ENCODE measurements at places on chromosomes 2 and 18.

DNA sequence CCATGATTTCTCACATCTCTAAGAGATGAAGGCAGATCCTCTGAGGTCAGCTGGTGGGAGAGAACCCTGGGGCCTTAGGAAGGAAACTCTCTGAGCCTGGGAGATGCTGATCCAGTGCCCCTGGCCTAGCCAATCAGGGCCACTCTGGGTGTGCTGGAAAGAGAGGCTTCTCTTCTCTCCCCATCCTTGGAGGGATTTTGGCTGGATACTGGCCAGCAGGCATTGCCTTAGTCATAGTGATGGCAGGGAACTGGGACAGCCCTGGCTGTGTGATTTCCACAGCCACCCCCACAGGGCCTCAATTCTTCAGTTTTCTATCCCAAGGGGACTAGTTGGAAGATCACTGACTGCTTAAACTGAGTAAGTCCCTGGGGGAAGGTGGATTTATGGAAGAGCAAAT lies 26.6 kb upstream of the PLB1 start:
- no peak for DNase-seq

- no peak for DNase-seq
These were observed 93.5 kb downstream of the SLC4A3 start for GRCh38 chr2:219720956-219721355.

DNA sequence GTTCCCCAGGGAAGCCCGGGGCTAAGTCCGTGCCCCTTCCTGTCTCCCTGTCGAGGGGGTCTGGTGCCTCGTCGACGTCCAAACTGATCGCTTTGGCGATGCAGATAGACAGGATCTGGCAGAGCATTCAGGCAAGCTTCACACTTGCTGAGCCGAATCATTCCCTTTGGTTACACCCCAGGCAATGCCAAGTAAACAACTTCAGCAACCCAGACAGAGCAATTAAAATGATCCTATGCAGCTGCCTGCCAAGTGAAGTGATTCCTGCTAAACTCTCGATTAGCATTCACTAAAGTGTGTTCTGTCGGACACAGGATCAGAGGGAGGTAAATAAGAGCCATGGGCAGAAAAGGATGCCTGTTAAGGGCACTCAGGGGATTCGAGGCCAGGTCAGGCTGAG lies 108.2 kb upstream of the RAB12 start:
- DNase-seq: no peak

- DNase-seq: no peak
These were observed 39.4 kb downstream of the AAK1 start for GRCh38 chr2:69604026-69604678.

- no peak for DNase-seq
These were observed 14.5 kb downstream of the CHRNA1 start for GRCh38 chr2:174749793-174750192.

DNA sequence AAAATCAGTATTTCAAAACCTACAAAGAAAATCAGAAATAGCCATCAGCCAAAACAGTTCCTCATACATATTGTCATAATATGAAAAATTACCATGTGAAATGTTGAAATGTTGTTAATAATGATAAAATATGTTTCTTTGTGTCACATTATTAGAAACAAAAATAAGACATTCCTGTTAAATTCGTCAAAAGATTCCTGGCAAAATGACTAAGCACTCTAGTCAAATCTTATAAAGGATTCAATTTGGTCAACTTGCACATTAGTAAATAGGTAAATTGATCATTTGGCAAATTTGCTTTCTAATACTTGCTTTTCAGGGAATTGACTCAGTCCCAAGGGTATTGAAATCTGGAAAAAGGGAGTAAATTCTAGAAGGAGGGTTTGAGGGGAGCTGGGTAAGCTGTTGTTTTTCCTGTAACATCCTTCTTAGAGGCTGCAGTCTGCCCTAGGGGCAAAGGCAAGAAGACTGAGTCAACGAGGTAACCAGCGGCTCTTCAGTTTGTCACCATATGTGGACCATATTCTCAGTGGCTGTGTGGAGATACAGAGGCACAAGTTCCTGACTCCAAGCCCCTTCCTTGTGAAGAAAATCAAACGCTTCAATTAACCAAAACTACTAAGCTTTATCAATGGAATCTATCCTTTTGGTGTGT lies 482.3 kb downstream of the TNS1 start:
- no peak for DNase-seq

DNA sequence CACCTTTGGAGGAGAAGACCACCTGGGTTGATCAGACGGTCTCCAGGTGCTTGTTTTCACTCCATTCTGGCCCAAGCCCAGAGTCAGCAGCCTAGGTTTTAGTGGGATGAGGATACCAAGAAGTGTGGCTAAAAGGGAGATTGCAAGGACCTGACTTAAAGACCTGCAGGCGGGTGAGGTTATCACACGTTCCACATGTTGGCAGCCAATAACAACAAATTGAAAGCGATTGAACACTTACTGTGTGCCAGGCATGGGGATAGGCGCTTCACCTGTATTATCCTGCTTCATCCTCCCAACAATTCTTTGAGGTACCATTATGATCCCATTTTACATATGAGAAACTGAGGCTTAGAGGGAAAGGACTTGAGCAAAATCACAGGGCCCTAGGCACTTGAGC lies 5.0 kb downstream of the ARL4C start:
- no peak for DNase-seq

- DNase-seq: no peak
These were observed 654 bp downstream of the COMMD1 start for GRCh38 chr2:61906186-61906470.

DNA sequence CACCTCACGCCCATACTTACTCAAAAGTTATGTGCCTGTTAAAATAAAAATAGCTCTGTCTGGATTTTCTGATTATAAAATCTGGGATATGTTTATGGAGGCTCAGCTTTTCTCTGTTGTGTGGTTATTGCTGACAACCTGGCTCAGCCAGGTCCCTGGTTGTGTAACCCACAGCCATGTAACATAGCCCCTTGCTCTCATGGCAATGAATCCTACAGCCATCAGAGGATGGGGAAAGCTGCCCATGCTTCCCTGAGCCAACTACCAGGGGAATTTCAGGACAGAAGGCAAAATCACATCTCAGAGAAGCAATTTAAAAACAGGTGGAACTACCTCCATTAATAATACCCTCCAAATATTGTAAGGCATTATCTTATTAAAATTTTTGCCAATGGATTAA lies 29.7 kb downstream of the ST8SIA5 start:
- DNase-seq: no peak

- DNase-seq: no peak
These were observed 90.3 kb upstream of the MAP3K20 start for GRCh38 chr2:172985139-172985892.

GRCh38 chr2:52072949-52073348 lies 1041.0 kb upstream of the NRXN1 start:
- DNase-seq: no peak

DNA sequence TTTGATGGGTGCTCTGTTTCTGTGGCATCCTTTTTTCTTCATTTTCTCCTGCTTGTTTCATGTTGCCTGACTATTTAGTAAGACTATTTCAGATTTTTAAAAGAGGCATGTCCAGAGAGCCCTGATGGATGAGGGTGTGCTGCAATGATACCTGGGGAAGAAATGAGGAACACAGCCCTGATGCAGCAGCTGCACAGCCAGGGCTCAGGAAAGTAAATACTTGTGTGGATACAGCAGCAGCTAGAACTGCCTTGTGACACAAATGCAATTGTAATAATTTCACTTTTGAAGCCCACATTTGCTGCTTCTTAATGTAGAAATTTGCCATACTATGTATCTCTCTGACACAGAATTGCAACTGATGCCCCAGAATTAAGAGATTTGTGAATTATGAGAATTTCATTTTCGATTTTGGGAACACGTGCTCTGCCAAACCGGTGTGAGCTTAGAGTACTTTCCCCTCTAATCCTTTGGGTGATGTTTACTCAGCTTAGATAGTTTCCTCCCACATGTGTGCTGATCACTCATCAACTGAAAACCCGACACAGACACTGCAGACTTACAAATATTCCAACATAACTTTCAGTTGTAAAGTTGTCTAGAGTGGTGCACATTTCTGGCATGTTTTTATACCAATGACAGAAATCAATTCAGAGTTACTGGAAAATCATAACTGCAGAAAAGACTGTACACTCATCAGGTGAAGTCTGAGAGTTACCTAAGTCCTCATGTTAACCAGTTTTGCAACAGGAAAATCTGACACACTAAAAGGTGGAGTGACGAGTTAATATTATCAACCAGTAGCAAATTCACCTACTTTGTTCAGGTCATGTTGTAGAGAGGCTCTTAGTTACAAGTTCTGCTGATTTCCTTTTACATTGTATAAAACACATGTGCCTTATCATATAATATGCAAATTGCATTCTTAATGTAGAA lies 383.4 kb downstream of the CBLN2 start:
- DNase-seq: no peak

DNA sequence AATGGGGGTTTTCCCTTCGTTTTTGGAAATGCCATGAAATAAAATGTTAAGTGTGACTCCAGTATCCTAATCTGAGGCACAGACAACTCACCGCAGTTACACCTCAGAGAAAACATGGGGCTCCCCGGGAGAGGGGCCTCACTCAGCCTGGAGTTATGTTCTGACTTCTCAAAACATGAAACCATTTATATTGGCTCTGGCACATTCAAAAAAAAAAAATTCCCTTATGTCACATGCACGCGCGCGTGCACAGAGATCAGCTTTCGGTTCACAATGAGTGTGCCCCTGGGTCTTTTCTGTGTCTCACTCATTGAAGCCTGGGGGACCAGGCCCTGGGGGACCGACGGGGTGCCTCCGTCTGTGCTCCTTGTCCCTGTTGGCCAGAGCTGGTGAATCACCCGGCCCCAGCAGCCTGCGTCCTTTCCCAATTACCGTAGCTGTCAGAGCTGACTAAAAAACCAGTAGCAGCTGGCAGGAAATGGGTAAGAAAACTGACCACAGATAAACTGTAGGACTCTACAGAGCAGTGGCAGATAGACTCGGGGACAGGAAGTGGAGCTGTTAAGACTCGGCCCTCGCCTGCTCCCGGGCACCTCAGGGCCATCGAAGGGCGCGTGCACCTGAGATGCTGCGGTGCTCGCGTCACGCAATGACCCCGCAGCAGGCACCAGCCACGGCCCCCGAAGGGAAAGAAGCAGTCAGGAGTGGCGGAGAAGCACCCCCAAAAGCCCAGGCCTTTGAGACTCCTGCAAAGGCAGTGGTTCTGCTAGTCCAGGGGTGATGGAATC lies 138.3 kb upstream of the ID2 start:
- peak; percentile 69 for DNase-seq

DNA sequence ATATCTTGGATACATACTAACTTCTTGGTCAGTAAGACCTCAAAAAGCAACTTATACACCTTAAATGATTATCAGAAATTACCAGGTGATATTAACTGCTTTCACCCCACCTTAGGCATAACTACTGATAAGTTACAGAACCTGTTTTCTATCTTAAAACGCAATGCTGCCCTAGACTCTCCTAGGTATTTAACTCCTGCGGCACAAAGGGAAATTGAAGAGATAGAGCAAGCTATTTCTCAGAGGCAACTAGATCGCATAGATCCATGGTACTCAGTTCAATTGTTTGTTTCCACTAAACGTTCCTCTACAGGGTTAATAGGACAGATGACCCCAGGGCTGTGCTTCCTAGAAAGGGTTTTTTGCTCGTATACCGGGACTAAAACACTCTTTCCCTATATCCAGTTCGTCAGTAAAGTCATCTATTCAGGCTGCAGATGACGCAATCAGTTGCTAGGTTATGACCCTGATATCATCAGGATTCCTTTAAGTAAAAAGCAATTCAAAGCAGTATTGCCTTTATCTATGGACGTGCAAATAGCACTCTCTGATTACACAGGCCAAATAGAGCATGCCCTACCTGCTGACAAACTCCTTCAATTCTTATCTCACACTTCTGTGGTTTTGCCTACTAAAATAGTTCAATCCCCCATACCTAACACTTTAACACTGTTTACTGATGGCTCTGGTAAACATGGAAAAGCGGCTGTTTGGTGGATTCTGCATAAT lies 62.3 kb upstream of the MYO3B start:
- DNase-seq: no peak

DNA sequence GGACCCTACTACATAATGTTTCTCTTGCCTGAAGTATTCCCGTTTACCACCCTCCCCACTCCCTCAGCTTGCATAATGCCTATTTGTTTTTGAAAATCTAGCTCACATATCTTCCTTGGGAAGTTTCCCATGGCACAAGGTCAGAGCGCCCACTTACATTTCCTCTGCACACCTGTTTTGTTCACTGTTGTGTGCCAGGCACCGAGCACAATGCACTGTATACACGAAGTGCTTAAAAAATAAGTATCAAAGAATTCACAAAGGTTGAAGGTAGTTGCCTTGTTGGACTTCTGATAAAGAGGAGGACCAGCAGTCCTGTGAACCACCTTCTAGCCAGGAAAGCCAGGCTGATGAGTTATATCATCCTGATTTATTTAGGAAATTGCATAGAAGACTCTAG lies 16.8 kb upstream of the RHOB start:
- no peak for DNase-seq

DNA sequence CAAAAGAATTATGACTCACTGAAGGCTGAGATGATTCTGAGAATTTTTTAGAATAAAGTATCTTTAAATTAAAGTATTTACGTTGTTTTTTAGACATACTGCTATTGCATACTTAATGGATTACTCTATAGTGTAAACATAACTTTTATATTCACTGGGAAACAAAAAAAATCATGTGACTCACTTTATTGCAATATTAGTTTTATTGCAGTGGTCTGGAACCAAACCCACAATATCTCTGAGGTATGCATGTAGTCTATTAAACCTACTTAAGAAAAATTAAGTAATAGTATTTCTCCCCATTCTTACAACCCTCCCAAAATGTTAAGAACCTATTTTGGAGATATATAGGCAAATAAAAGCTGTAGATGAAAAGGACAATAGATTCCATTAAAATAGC lies 142.9 kb upstream of the ZNF521 start:
- DNase-seq: no peak

DNA sequence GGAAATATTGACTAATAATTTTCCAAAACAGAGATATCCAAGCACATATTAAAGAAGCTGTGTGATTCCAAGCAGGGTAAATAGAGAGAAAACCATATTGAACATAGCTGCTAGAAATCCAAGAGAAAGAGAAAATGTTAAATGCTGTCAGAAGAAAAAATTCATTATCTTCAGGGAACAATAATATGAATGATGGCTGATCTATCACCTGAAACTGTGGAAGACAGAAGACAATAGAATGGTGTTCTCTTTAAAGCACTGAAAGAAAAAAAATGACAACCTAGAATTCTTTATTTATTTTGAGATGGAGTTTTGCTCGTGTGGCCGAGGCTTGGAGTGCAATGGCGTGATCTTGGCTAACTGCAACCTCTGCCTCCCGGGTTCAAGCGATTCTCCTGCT lies 17.3 kb downstream of the PPP1CB start:
- no peak for DNase-seq

DNA sequence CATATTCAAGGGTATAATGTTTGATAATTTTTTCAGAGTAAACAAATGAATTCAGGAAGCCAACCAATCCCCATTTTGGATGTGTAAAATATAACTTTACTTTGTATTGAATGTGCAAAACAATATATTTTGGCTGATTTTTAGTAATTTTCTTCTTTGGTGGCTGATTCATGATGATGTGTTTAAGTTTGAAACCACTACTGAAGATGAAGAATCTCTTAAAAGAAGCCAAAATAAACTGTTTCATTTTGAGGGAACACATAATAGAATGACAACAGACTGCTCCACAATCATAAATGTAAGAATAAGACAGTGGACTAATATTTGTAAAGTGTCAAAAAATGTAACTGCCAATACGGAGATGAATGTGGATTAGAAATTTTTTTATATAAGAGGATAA lies 52.5 kb upstream of the TRIM43 start:
- DNase-seq: no peak

GRCh38 chr18:7090771-7091170 lies 26.8 kb downstream of the LAMA1 start:
- DNase-seq: no peak

Data from stimulated activated CD4-positive, alpha-beta T cell treated with anti-CD3 and anti-CD28 coated beads, Interleukin-12 subunit alpha, Interleukin-12 subunit beta, amount 100 ng/mL, for 48 hours (primary cell).